ENCODE measurements at places on chromosomes 7 and 10.
A peak's percentile ranks its signal among the peaks of the same experiment; 100 is the strongest.

DNA sequence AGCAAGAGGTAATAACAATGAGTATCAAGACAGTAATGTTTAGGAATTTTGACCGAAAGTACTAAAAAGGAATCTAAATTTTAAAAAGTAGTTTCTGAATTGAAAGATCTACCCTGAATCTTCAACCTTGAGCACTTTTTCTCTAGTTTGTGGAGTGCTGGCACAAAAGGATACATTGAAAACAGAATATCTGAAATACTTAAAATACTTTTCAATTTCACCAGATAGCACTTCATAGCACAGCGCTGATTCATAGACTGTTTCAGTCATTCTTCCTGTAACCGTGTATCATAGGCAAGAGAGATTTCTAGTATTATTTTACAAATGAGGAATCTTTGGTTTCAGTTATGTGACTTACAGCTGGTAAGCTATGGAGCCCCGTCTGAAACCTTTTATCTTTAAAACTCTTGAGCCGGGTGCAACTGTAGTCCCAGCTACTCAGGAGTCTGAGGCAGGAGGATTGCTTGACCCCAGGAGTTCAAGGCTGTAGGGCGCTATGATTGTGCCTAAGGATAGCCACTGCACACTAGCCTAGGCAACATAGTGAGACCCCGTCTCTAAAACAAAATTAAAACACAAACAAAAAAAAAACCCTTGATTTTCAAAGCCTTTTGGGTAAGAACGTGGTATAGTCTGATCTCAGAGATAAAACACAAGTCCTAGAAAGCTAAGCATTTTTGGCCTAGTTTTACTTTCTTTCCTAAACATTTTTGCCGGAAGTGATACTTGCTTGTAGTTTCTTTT, 35.1 kb downstream of the FHIP2A start:
- no peak for DNase-seq

DNA sequence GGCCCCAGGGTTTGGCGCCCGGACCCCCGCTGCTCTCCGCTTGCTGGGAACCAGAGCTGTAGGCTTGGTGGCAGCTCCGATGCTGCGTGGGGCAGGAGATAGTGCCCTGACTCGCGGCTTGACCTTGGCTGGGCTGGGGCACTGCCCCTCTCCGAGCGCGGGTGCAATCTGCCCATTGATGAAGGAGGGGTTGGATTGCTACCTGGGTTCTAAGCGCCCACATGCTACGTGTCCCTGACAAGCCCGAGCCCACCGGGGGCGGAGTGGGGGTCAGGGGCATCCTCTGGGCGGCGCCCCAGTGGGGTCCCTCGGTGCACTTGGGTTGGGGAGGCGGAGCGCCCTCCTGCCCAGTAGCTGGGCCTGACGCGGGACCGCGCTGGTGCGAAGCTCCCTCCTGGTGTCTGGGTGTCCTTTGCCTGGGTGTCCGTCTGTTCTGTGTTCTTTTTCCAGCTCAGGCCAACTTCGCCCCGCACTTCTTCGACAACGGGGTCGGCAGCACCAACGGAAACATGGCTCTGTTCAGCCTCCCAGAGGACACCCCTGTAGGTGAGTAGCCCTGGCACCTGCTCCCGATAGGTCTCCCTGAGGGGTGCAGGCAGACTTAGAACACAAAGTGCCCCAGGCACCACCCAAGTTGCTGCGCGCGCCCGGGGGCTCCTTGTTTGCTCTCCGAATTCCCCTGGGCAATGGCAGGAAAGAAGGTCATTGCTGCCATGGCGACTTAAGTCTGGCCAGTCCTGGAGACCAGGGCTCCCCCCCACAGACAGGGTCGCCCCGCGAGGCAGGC, 900 bp downstream of the CDHR1 start:
- DNase-seq, result no peak

GRCh38 chr10:92405419-92405924, 114.5 kb downstream of the MARCHF5 start:
- DNase-seq, result no peak

- DNase-seq, result no peak
These were observed 4.4 kb upstream of the ATXN7L1 start for GRCh38 chr7:105880571-105881330.

DNA sequence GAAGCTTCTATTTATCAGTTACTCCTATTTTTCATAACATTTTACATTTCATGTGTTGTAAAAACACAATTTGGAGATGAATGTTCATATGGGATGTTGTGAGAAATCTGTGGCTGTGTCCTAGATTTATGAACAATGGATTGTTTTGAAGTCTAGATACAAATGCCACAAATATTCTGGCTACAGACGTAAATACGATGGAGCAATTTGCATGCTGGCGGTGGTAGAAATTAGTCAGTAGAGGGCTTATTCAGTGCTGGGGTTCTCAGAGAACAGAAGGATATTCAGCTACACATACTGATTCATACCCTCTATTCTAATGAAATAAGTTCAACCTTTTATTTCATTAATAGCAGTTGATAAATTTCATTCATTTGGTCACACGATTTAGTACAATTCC, 48.8 kb downstream of the PLPP4 start:
- DNase-seq, result no peak

- DNase-seq, result peak; percentile 21
These were observed 90.7 kb downstream of the MKI67 start for GRCh38 chr10:128035557-128035973.

DNA sequence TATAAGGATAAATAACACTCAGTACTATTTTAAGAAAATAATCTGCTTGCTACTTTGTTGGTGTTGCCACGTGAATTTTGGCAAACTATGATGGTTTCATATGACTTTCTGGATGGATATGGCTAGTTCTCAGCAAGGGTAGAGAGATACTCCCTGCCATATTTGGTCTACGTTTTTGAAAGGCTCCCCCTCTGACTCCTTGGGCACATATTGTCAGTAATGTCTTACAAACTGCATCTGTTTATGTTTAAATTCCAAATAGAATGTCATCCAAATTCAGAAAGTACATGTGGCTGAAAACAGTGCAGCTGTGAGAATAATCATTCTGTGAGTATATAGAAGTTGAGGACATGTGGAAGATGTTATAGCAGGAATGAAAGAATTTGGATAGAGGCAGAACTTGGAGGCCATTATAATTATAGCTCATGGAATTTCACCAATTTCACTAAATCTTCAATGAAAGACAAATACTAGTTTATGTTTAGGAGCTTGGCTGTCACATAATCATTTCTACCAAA, 107.8 kb downstream of the SRI start:
- DNase-seq, result no peak

- no peak for DNase-seq
These were observed 59.7 kb downstream of the IGF2BP3 start for GRCh38 chr7:23410446-23411183.

DNA sequence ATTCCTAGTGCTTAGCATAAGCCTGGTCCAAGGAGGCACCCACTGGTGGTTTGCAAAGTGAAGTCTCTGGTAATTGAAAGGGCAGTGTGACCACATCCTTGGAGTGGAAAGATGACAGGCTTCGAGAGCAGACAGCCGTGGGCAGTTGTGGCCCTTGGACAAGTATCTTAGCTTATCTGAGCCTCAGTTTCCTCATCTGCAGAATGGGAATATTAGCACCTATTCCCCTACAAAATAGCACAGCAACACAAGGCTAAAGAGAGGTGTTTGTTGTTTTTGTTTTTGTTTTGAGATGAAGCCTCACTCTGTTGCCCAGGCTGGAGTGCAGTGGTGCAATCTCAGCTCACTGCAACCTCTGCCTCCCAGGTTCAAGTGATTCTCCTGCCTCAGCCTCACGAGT, 29.3 kb downstream of the MYL10 start:
- DNase-seq, result no peak

GRCh38 chr7:130154131-130154500, 51.1 kb downstream of the TMEM209 start:
- no peak for DNase-seq

DNA sequence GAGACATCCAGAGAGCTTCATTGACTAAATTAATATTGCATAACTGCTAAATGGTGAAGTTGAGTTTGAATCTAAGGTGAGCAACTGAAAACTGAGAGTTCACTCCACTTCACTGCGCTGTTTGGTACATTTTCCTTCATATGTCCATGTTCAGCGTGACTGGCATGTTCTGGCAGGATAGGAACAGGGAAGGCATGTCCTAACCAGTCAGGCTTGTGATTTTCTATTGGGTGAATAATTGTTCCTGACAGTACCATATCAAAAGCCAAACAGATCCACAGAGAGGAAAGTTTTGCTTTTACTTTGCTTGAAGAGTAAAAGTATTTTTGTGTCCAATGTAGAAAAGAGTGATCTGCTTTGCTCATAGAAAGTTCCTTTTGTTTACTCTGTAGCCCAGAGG, 53.2 kb downstream of the WDFY4 start:
- no peak for DNase-seq

- no peak for DNase-seq
These were observed 566.0 kb downstream of the SUGCT start for GRCh38 chr7:40700653-40701421.

DNA sequence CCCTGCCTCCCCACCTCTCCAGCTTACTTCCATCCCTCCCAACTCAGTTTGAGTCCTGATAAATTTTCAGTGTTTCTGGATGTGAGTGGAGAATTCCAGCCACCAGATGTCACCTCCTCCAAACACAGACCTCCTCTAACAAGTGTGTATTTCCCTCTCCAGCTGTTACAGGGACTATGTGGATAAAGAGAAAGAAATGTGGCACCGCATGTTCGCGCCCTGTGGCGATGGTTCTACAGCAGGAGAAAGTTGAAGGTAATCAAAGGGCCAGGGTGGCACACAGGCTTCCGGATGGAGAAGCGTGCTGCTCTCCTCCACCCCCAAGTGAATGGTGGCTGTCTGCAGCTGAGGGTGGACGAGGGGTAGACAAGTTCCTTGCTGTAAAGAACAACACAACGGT, 14.7 kb downstream of the FKBP6 start:
- DNase-seq, result peak; percentile 29

DNA sequence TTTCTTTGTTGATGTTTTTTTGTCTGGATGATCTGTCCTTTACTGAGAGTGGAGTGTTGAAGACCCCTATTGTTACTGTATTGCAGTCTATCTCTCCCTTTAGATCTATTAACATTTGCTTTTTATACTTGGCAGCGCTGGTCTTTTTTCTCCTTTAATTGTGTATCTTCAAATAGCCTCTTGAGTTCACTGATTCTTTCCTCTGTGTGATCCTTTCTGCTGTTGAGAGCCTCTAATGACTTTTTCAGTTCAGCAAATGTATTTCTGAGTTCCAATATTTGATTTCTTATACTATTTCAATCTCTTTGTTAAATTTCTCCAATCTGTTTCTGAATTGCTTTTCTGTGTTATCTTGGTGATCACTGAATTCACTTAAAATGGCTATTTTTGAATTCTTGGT, 15.4 kb downstream of the R3HCC1L start:
- DNase-seq, result no peak

DNA sequence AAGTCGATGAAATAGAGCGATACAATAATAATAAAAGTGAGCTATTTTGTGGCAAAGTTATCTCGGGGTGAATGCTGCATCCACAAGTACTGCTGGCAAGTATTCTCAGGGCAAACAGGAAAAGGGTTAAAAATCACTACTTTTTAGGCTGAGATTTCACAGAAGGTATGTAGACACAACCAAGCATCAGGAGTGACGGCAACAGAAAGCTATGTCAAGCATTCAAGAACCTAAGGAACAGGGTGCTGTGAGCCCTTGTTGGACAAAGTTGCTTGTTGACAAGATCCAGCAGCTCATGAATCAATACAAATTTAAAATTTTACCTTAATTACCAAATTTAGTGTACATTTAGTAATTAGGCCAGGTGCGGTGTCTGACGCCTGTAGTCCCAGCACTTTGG, 41.2 kb upstream of the C1QL3 start:
- DNase-seq, result no peak

DNA sequence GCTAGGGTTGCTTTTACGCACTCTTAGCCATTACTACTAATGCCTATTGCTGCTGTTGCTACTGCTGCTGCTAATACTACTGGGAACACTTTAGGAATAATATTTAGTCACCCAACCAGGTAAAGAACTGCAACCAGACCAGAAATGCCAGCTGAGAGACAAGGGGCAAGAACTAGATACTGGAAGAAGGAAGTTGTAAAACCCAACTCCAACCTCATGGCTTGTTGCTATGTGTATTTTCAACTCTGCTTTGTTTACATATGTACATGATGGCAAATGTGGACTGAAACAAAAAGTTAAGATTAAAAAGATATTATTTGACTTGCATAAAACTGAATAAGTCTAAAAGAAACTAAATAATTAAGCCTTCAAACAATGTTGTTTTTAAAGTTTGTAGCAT, 177.7 kb downstream of the GNAT3 start:
- no peak for DNase-seq

DNA sequence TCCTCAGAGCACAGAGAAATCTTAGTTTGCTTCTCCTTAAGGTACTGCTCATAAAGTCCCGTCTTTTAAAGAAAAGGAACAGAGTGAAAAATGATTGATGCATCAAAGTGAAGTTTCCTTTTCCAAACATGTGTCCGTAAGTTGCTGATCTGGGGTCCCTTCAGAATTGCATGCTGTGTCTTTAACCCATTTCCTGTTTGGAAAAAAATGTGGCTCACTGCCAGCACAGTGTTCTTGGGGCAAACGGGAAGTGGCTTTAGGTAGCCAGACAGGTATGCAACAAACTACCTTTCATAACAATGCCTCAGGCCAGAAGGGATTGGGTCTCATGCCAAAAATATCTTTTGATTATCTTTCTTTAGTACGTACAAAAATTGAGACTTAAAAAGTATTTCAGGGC, 50.9 kb downstream of the TFAM start:
- DNase-seq, result peak; percentile 72

DNA sequence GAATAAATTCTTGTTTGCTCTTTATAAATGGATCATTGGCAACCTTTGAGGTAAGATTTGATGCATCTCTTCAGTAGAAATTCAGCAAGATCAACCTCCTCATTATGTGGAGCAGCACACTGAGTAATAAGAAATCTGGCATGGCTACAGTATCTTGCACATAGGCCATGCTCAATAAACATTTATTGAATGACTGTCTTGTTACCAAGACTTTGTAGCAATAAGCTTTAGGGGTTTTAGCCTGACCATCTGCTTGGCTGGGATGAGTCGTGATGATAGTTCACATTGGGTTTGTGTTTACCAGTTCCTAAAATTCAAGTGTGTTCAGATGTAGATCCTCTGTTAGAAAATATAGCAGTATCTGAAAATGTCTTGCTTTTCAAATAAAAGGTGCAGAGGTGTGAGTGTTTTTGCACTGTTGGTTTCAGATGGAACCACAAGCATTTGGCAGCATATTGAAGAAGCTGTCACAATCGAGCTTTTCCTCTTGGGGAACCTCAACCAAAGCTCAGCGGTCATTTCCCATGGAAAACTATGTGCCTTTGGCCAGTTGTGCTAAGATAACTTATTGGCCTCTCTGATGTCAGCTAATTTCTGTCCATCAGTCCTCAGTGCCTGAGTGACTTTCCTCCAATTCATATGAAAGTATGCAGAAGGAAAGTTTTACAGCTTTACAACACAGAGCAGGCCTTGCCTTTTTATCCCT, 442.6 kb downstream of the GFRA1 start:
- no peak for DNase-seq

- DNase-seq, result no peak
These were observed 736.6 kb downstream of the AUTS2 start for GRCh38 chr7:70334871-70335270.

- DNase-seq, result no peak
These were observed 145.0 kb downstream of the PARD3 start for GRCh38 chr10:34670081-34670480.

- DNase-seq, result no peak
These were observed 397.9 kb downstream of the TFEC start for GRCh38 chr7:115632636-115633035.

- no peak for DNase-seq
These were observed 212.1 kb upstream of the PRSS58 start for GRCh38 chr7:142469696-142470543.

GRCh38 chr7:68840991-68841390, 757.3 kb upstream of the AUTS2 start:
- DNase-seq, result no peak

- no peak for DNase-seq
These were observed 31.2 kb downstream of the PALD1 start for GRCh38 chr10:70509757-70510147.

Measured in HCT116 (cell line).